ENCODE measurements at places on chromosomes 6 and 20. TPM values are rescaled to one million over a fixed set of nuclear protein-coding genes. Genes with fewer than 3 reads are reported as not detected.

SAMD3 gene
- 1.2 TPM for total RNA-seq

- no peak for DNase-seq
Measured at GRCh38 chr6:49918787-49919186, 45.2 kb downstream of the DEFB114 start.

CALHM4 gene
- total RNA-seq = not detected

GRCh38 chr6:10582774-10583508, 61.8 kb downstream of the GCNT2 start:
- DNase-seq = no peak

DNA sequence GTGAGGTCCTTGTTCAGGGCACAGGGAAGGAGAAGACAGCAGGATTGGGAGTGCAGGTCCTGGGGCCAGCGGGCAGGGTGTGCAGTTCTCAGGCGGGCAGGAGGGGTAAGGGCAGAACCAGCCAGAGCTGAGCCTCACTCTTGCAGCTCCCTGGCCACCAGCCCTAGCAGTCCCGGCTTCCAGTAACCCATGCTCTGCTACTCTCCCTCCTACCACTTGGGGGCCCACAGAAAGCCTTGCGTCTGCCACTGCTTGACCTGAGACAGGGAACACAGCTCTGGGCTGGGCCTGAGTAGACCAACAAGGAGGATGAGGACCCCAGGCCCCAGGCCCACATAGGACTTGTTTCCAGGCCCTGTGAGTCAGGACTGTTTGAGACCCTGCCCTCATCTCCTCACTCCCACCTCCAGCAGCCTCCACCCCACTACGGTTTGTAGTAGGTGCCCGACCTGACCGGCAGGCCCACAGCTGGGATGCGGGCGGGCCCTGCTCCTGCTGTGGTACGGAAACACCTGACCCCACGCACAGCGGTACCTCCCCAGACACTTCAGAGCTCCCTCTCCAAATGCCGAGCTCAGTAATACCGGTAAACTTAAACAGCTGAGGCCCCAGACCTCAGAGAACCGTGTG, 39.2 kb downstream of the KCNK5 start:
- peak; percentile 76 for DNase-seq

GRCh38 chr6:14211562-14211942, 94.0 kb downstream of the CD83 start:
- peak; percentile 65 for DNase-seq

All from aorta (tissue), 5 donors.